ENCODE measurements at places on chromosomes 3 and 15.

DNA sequence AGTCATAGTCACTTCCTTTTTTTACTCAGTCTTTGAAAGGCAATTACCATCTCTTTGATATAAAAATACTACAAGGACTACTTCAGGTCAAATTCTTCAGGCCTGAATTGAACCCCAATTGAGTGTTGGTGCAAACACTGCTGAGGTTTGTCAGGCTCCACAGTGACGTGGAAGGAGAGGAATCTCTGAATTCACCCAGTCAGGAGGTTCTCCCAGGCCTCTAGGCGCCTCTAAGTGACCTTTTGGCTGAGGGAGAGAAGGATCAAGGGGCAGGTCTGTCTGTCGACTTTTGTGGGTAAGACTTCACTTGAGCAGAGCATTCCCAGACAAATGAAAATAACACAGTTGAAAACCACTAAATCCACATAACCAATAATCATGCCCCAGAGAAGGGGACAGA lies 227.6 kb upstream of the CHRNA7 start:
- DNase-seq, result no peak

GRCh38 chr3:61181874-61182273 lies 69.4 kb downstream of the FHIT start:
- DNase-seq, result no peak

DNA sequence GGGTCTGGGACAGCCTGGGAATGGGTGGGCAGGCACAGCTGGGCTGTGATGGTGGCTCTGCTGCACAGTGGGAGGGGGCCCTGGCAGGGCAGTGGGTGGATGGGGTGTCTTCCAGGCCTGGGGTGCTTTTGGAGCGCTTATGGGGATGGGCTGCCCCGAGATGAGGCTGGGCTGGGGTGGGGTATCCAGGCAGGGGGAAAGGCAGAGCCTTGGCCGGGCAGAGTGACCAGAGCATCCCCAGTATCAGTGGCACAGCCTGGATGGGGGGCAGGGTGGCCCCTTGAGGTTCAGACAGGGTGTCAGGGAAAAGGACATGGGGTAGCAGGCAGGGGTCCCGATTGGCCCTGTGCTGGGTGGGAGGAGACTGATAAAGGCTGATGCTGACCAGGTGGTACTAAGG lies 26.6 kb downstream of the HDAC11 start:
- DNase-seq, result no peak

DNA sequence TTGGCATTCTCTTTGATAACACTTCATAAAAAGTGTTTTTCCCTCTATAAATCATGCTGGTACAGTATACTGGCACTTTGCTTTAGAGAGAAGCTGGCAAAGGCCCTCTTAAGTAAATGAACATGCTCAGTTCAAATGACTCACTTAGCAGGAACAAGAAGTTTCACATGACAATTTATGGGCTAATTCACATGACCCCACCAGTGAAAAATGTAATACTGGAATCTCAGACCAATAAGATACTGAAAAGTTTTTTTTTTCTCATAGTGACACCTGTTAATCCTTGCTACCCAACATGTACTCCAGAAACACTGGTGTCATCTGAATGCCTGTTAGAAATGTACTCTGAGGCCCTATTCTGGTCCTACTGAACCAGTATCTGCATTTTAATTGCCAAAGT lies 13.9 kb downstream of the BTBD1 start:
- DNase-seq, result no peak

- no peak for DNase-seq
Measured at GRCh38 chr3:126100634-126101301, 16.8 kb upstream of the SLC41A3 start.

- no peak for DNase-seq
Measured at GRCh38 chr3:106349191-106349881, 480.5 kb upstream of the CBLB start.

- no peak for DNase-seq
Measured at GRCh38 chr3:8201886-8202285, 299.7 kb upstream of the LMCD1 start.

DNA sequence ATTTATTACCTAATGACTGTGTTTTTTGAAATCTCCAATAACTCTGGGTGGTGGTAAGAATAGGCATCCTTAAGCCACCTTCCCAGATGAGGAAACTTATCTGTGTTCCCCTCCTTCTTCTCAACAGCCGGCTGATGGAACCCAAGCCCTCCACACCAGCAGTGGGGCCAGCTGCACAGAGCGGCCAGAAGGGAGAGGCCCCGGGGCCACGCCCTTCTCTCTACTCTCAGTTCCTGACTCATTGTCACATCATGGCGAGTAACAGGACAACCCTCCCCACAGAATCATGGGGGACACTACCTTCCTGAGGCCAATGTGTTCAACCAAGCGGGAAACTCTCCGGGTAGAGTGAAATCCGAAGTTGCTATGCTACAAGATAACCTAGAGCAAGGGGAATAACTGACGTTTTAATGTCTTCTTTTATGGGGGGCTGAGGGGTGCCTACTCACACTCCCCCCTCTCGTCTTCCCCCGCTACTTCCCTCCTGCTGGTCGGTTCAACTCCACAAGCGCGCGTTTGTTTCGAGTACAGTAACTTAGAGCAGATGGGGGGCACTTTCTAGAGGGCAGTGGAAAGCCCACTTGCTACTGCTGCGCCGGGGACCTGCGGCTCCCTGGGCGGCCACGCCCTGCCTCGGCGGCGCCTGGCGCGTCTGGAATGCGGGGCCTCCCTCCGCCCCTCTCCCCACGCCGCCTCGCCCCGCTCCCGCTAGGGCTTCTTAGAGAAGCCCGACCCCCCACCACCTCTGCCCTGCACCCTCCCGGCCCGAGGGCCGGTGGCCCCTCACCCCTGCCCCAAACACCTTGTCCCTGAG lies 621 bp downstream of the ANXA2 start:
- DNase-seq, result peak; percentile 82

GRCh38 chr15:40830884-40831283 lies 2.4 kb upstream of the PPP1R14D start:
- DNase-seq, result no peak

All from NCI-H82 (cell line).